ENCODE measurements at places on chromosomes 1 and 21.

DNA sequence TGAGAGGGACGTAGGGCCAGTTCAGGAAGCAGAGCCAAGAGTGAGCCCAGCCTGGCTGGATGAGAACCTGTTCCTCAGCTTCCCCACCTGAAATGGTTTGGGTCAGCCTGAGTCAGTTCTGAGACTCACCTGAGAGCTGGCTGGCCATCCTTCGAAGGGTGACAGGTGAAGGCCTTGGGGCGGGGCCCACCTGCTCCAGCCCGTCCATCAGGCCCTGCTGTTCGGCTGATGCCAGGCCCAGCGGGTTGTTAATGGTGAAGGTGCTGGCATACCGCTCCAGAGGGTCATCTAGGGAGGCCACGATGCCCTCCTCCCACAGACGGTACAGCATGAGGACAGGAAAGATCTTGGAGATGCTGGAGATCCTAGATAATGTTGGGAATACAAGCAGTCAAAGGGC is 14.1 kb downstream of the LACTBL1 start:
- DNase-seq = no peak

DNA sequence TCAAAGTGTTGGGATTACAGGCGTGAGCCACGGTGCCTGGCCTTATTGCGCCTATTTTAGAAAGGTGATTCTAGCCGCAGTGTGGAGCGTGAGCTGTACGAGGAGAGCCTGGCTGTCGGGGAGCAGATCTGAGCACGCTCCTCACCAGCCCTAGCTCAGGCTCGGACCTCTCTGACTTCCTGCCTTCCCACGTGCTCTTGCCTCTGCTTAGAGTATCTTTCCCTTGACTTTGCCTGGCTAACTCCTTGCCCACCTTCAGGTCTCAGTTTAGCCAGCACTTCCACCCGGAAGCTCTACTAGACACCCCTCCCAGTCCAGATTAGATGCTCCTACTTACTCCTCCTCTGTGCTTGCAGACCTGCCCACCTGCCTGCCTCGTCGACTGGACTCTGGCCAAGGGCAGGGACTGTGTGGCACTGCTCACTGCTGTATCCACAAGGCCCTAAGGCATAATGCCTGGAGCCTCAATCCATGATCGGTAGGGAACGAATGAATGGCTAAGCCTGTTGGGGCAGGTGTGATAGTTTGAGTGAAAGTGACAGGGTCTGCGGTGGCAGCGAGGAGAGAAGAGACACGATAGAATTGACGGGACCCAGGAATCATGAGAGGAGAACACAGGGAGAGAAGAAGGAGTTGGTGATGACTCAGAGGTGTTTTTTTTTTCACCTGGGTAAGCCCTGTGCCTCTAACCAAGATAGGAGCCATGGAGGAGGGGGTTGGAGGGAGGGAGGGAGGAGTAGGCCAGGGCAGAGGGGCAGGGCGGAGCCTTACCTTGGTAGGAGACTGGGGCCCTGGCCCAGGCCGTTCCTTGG is 28.1 kb upstream of the WASF2 start:
- DNase-seq = no peak

DNA sequence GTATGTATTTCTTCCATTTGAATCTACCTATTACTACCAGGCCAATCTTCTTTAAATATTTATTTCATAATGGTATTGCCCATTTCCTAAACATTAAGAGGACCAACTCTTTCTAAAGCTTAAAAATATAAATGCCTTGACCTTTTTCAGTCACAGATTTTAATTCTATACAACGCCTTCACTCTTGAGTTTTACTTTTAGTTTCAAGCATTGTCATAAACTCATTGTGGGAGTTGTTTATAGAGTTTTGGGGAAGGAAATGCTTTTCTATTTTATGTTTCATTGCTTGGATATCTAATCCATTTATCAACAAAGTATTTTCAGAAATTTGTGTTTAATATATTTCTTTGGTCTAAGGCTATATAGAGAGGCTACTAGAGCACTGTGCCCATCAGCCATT is 155.8 kb downstream of the DPYD start:
- DNase-seq = no peak

GRCh38 chr1:109772658-109773202 is 9.0 kb upstream of the EPS8L3 start:
- no peak for DNase-seq

GRCh38 chr1:236051242-236051791 is 13.6 kb downstream of the NID1 start:
- no peak for DNase-seq

- no peak for DNase-seq
Measured at GRCh38 chr1:212413902-212414327, 771 bp downstream of the PACC1 start.

GRCh38 chr1:52345252-52345651 is 20.8 kb downstream of the CC2D1B start:
- no peak for DNase-seq

DNA sequence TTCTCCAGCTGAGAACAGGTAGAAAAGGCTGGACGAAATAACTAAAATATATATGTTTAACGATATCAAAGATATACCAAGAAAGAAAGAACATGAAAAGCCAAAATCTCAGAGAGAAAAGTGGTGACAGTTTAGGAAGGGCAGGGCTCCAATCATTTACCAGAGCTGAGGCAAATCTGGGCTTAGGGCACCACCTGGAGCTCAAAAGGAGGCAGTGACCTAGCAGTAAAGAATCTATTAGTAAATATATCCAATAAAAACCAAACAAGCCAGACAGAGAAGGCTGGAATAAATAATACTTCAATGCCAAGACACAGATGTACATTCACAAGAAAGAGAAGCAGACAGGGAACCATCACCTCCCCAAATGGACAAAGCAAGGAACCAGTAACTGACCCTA is 43.5 kb downstream of the CHIA start:
- no peak for DNase-seq

- no peak for DNase-seq
Measured at GRCh38 chr1:93554883-93555872, 107.3 kb downstream of the FNBP1L start.
